ENCODE measurements at places on chromosomes 2 and 18. TPM values are rescaled to one million over a fixed set of nuclear protein-coding genes. Genes with fewer than 3 reads are reported as not detected.

Gene PUS10
- 9.4 TPM for total RNA-seq

DNA sequence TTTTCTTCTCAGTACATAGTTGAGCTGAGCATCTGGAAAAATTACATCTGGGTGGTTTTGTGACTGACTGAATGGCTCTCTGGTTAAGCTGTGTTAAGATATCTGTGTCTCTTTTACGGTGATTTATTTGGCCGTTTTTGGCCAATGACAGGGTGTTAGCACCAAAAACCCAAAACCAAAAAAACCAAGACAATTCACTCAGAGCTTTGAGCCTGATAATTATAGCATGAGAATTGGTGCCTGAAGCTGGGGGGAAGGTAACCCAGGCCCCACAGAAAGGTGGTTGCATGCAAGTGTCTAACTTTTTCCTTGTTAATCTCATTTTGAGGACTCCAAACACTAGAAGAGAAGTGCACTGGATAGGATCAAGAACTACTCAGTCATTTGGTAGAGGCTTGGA lies 4.5 kb downstream of the CD28 start:
- no peak overlapping the region for H3K4me3 ChIP-seq
- peaks cover 2% of the 10 kb centered on the region for H3K4me1 ChIP-seq
- H3K27ac ChIP-seq, result no peak overlapping the region
- no peaks in the 10 kb centered on the region for H3K27me3 ChIP-seq
- DNase-seq, result no peak
- no peaks in the 10 kb centered on the region for H3K36me3 ChIP-seq

Gene TXNDC2
- total RNA-seq, result not detected

DNA sequence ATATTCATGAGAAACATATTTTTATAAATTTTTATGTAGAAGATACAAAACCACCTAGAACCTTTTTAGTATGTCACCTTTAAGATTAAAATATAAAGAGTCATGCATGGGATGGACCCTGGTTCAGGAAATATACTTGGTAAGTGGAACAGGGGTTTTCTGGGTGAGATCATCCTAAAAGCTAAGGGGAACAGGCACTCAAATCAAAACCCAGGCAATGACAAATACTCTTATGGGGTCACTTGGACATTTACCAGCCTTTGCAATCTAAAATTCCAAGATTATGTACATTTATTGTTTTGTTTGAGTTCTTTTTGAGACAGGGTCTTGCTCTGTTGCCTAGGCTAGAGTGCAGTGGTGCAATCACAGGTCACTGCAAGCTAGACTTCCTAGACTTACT lies 65.8 kb downstream of the SGPP2 start:
- H3K4me1 ChIP-seq, result no peaks in the 10 kb centered on the region
- H3K36me3 ChIP-seq, result no peaks in the 10 kb centered on the region
- no peak overlapping the region for H3K27ac ChIP-seq
- no peak overlapping the region for H3K4me3 ChIP-seq
- no peaks in the 10 kb centered on the region for H3K27me3 ChIP-seq

GRCh38 chr18:43514747-43515146 lies 237.5 kb upstream of the SYT4 start:
- no peaks in the 10 kb centered on the region for H3K27me3 ChIP-seq
- H3K4me1 ChIP-seq, result no peaks in the 10 kb centered on the region
- no peaks in the 10 kb centered on the region for H3K36me3 ChIP-seq
- no peak for DNase-seq

GRCh38 chr2:225598897-225599296 lies 199.4 kb downstream of the NYAP2 start:
- no peaks in the 10 kb centered on the region for H3K27me3 ChIP-seq
- no peaks in the 10 kb centered on the region for H3K4me1 ChIP-seq
- no peak for DNase-seq
- H3K27ac ChIP-seq, result no peak overlapping the region
- no peaks in the 10 kb centered on the region for H3K36me3 ChIP-seq
- no peak overlapping the region for H3K4me3 ChIP-seq

- no peaks in the 10 kb centered on the region for H3K27me3 ChIP-seq
- no peak for DNase-seq
- no peaks in the 10 kb centered on the region for H3K36me3 ChIP-seq
- H3K27ac ChIP-seq, result peak overlapping the region; percentile 96
- H3K4me1 ChIP-seq, result peaks cover 85% of the 10 kb centered on the region
Observed at GRCh38 chr2:237693291-237693994, 66.1 kb downstream of the LRRFIP1 start.

DNA sequence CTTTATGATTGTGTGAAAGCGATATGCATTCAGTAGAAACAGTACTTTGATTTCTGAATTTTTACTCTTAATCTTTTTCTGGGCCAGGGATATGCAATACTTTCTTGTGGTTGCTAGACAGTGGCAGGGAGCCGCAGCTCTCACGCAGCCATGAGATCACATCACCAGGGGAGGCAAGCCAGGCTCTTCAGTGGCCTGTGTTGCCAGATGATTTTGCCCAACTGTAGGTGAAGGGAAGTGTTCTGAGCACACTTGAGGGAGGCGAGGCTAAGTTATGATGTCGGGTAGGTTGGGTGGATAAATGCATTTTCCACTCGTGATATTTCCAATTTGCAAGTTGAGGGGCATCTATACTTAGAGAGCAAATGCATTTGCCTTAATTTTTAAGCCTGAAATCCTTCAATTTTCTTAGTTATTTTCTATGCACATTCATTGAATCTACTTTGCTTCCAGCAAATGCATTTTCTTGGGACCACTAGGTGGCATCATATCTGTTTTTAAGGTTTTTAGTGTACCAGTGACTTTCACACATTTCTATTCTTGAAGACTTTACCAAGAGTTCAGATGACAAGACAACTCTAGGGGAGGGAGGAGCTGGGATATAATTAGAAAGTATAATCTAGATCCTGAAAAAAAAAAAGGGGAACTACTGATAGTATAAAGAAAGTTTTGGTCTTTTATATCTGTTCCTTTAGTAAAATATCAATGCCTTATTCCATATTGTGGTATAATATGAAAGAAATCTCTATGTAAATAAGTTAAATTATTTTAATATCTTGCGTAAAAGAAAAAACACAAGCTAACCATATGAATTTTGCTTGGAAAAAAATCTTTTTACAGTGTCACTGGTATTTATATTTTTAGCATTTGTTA lies 643.3 kb downstream of the SOCS6 start:
- no peak overlapping the region for H3K4me3 ChIP-seq
- no peaks in the 10 kb centered on the region for H3K27me3 ChIP-seq
- no peaks in the 10 kb centered on the region for H3K4me1 ChIP-seq
- H3K36me3 ChIP-seq, result no peaks in the 10 kb centered on the region

DNA sequence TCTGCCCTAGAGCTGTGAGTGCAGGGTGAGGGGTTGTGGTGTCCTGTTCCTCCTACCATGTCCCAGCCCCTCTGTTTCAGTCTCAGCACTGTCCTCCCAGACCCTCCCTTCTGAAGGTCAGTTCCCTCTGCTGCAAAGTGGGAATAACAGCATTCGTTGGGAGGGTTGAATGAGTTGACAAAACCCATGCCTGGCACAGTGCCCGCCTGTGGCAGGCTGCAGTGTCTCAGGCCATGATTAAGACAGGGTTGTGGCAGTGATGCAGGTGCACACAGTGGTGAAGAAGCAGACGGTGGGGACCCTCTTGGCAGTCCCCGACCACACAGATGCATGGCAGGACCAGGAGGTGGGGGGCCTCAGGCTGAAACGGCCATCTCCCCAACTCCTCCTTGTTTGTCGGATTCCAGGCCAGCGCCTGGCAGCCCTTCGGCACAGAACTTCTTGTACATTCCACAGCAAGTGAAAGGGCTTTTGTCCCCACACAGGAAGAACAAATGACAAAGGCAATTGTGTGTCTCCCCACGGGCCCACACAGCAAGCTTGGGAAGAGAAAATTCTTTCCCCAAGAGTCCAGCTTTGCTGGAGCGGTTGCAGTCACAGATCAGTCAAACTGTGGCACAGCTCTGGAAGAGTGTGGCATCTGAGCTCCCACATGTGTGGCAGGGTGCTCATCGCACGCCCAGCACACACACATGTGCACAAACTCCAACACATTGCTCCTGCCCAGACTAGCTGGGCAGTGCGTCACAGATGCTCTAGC lies 92.0 kb upstream of the MSH2 start:
- H3K4me1 ChIP-seq, result peaks cover 40% of the 10 kb centered on the region
- H3K36me3 ChIP-seq, result no peaks in the 10 kb centered on the region
- no peaks in the 10 kb centered on the region for H3K27me3 ChIP-seq
- DNase-seq, result no peak

Gene RND3
- 60.4 TPM for total RNA-seq
